A375 (cell line): ENCODE measurements at places on chromosomes 11 and 22. TPM values are rescaled to one million over a fixed set of nuclear protein-coding genes. Genes with fewer than 3 reads are reported as not detected.

Gene VPREB1
- not detected in 2 replicates for total RNA-seq

Gene OMP
- not detected in 2 replicates for total RNA-seq

Gene KIRREL3
- total RNA-seq, result 3.1 and 4.1 TPM in 2 replicates

Gene NLRP6
- total RNA-seq, result not detected in 2 replicates

Gene LARGE2
- total RNA-seq, result 0.11 and 0.19 TPM in 2 replicates

Gene TTC38
- 13.3 and 18.0 TPM in 2 replicates for total RNA-seq

Gene MMP7
- total RNA-seq, result not detected in 2 replicates

Gene IL17REL
- not detected in 2 replicates for total RNA-seq

Gene ACR
- 1.1 TPM in 1 of 2 replicates, not detected in the other for total RNA-seq

Gene LINC01488
- total RNA-seq, result not detected in 2 replicates

Gene OR51I1
- total RNA-seq, result 0.57 and 1.0 TPM in 2 replicates

Gene KCNJ11
- total RNA-seq, result 0.11 TPM in 1 of 2 replicates, not detected in the other

Gene SMTNL1
- total RNA-seq, result not detected in 2 replicates

Gene FTH1
- 406 and 415 TPM in 2 replicates for total RNA-seq

Gene TMEM151A
- total RNA-seq, result 0.08 TPM in 1 of 2 replicates, not detected in the other

Gene PAMR1
- total RNA-seq, result not detected in 2 replicates

Gene CTR9
- total RNA-seq, result 12.1 and 20.7 TPM in 2 replicates

Gene ALDH3B1
- total RNA-seq, result 32.3 and 38.2 TPM in 2 replicates

Gene HOATZ
- total RNA-seq, result not detected in 2 replicates

Gene OR5J2
- total RNA-seq, result not detected in 2 replicates

Gene AAMDC
- 13.8 and 19.3 TPM in 2 replicates for total RNA-seq

Gene SEC14L2
- 9.6 and 11.2 TPM in 2 replicates for total RNA-seq

Gene TRPC6
- not detected in 2 replicates for total RNA-seq

Gene MEI1
- 0.11 TPM in 1 of 2 replicates, not detected in the other for total RNA-seq

Gene CAVIN3
- total RNA-seq, result 237 and 269 TPM in 2 replicates

Gene KRTAP5-7
- total RNA-seq, result not detected in 2 replicates

Gene C11orf65
- total RNA-seq, result 0.23 and 0.58 TPM in 2 replicates
